GM12864 (cell line): ENCODE measurements at places on chromosomes 7 and 10.

GRCh38 chr10:52276986-52277385 is 37.1 kb upstream of the DKK1 start:
- DNase-seq, result no peak

DNA sequence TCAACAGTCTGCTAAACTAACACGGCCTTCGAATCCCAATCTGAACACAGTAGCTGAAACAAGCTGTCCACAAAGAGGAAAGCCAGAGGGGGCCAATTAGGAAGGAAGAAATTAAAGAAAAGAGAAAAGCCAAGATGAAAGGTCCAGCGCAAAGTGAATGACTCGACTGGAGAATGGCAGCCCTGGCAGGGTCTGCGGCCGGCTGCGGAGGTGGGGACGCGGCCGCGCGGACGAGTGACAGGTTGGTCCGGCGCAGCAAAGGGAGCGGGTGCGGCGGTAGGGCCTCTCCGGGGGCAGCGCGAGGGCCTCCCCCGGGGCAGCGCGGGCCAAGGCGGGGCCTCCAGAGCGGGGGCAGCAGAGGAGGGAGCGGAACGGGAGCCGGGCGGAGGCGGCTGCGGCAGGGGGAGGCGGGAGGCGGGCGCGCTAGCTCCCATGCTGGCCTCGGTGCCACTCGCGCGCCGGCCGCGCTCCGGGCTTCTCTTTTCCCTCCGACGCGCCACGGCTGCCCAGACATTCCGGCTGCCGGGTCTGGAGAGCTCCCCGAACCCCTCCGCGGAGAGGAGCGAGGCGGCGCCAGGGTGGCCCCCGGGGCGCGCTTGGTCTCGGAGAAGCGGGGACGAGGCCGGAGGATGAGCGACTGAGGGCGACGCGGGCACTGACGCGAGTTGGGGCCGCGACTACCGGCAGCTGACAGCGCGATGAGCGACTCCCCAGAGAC is at the start of gene VWC2:
Gene VWC2, plus strand, starts transcription at position 421 of the 718 bp plus-strand sequence. CDS start 1,798 bp downstream, outside the sequence.
- DNase-seq, result no peak

GRCh38 chr7:117146059-117146458 is 176.8 kb downstream of the WNT2 start:
- DNase-seq, result no peak

GRCh38 chr7:155269766-155270585 is 27.7 kb upstream of the INSIG1 start:
- DNase-seq, result no peak

DNA sequence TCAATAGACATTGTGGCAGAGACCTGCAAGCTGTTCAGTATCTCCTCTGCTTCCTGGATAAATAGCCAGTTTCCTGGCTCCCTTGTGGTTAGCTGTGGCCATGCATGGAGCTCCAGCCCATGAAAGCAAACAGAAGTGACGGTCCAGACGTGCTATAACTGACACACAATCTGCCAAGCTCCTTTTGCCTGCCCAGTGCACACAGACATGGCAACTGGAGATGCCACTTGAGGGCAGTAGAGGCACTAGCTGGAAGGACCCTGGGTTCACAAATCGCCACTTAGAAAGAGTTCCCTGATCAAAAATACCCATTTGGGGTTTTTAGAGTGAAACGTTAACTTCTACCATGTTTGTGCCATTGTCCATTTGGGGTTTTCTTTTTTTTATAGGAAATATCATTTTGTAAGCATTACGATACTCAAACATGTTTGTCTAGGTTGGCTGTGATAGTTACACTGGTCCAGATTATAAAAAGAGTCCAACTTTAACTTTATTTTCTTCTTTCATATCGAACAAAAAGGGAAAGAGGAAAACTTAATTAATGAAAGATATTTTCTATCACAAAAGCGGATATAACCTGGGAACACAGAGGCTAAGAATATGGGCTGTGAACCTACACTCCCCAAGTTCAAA is 31.3 kb downstream of the KIN start:
- DNase-seq, result peak; percentile 4

GRCh38 chr7:110774071-110774470 is 316.9 kb upstream of the LRRN3 start:
- DNase-seq, result no peak

- no peak for DNase-seq
Measured at GRCh38 chr7:116713918-116714317, 41.9 kb downstream of the MET start.

DNA sequence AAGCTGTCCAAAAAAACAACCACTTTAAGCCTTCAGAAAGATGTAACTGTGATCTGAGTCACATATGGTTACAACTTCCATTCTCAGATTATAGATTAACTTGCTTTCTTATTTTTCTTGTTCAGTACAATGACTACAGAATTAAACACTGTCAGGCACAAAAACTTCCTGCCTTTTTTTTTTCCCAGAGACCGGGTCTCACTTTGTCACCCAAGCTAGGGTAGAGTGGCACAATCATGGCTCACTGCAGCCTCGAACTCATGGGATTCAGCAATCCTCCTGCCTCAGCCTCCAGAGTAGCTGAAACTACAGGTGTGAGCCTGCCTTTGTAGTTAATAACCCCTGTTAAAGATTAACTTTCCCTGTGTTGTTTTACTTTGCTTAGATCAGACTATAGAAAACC is 163.2 kb downstream of the AVL9 start:
- no peak for DNase-seq

DNA sequence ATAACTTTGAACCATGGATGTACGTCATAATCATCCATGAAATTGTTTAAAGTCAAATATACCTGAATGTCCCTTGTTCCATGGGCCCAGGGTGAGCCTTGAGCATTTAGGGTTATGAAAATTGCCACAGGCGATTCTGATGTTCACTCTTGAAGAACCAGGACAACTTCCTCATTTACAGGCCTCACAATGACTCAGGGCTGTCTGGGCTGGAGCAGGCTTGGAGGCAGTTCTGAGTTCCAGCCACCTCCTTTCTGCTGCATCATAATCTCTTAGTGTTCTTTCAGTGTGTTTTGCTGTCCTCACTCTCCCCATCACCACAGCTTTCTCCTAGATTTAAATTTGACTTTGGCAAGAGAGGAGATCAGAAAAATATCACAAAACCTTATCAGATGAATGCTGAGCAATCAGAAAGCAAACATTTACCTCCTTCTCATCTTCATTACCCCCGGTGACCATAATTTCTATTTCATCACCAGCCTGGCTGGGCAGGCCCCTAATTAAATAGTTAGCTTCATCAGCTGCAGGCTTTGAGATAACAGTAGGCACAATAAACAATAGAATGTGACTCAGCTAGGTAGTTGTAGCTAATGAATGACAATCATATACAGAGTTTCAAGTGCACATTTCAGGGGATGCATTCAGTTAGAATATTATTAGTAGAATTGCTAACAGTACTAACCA is 571.0 kb downstream of the SH2D4B start:
- DNase-seq, result peak; percentile 30

GRCh38 chr10:131088619-131089018 is 222.9 kb downstream of the TCERG1L start:
- DNase-seq, result no peak

GRCh38 chr10:77360835-77361234 is 276.8 kb downstream of the KCNMA1 start:
- no peak for DNase-seq

GRCh38 chr7:79420464-79420863 is 33.0 kb downstream of the MAGI2 start:
- DNase-seq, result no peak

DNA sequence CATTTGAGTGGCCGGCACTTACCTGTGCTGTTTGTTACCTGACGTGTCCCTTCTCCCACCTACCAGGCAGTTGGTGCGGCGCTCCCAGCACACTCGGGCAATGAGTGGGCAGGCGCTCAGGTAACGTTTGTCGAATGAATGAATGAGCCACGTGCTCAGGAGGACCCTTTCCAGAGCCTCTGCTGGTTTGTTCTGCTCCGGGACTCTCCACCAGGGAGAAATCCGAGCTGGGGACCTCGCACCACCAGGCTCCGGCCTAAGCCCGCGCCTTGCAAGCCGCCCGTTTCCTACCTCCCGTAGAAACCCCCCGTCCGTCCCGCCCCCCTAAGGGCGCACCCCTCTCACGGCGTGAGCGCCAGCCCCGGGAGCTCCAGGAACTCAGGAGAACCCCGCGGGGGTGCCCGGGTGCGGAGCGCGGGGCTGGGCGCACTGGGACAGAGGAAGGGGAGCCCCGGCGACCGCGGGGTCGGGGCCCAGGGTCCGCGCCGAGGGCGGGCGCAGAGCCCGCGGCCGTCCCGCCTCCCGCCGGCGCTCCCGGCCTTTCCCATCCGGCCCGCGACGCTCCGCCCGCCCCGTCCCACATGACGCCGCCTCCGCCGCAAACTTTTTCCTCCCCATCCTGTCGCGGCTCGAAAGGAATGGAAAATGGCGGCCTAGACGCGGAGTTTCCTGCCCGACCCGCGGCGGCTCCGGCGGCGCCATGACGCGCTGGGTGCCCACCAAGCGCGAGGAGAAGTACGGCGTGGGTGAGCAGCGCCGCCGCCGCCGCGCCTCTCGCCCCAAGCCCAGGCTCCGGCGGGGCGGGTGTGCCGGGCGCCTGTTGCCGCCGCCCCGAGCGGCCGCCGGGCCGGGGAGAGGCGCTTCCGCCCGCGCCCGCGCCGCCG is at the start of gene DOCK1:
Gene DOCK1, plus strand, starts transcription at position 611 of the 884 bp plus-strand sequence. Its CDS starts 90 bp downstream, at position 701.
- DNase-seq, result no peak

- DNase-seq, result no peak
Measured at GRCh38 chr10:113921561-113922370, 67.3 kb downstream of the NHLRC2 start.

- no peak for DNase-seq
Measured at GRCh38 chr7:149828357-149829309, 9.5 kb upstream of the ZNF862 start.

GRCh38 chr10:3067859-3068179 is 471 bp downstream of the PFKP start:
- no peak for DNase-seq

GRCh38 chr10:86709396-86710185 is 41.3 kb downstream of the LDB3 start:
- DNase-seq, result no peak

GRCh38 chr10:23198940-23199767 is 7.0 kb downstream of the PTF1A start:
- DNase-seq, result no peak

DNA sequence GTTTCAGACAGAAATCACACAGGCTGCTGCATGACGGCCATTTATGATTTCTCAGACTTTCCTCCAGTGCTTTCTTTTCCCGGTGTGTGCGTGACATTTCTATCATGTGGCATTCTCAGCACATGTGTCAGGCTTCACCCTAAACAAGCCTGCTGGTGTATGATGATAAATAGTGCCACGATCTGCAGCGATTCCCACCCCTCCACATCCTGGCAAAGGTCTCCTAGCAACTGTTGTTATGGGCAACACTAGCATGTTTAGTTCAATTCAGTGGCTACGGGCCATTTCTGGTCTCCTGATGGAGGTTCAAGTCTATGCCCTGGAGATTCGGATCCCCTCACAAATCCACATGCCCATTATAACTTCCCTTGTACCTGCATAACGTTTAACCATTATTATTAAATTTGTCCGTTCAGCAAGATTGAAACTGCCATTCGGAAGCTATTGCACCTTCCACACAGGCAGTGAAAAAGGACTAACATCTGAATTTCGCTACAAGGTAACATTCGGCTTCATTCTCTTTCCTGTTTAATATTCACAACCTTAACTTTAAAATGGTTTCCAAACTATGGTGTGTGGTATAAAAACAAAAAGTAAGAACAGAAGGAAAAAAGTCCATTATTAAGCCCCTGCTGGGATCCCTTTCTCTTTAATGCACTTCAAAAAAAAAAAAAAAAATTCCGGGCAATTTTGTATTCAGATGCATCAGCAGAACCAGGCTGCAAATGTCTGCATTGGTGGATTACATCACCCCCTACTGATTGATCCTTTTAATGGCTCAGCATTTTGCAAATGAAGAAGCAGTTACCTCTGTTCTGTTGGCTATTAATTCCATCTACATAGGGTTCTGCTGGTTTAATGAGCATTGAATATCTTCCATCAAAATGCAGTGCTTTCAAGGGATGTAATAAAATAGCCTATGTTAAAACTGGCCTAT is 90.2 kb downstream of the FRMD4A start:
- no peak for DNase-seq

GRCh38 chr7:44539669-44540506 is 1.2 kb downstream of the NPC1L1 start:
- DNase-seq, result no peak

GRCh38 chr10:103696094-103696410 is 159.3 kb downstream of the SH3PXD2A start:
- no peak for DNase-seq

GRCh38 chr7:80224415-80224814 is 89.8 kb downstream of the GNAI1 start:
- DNase-seq, result no peak

GRCh38 chr10:97327348-97328294 is 6.9 kb downstream of the FRAT2 start:
- no peak for DNase-seq

GRCh38 chr10:99908512-99908911 is 101.2 kb downstream of the DNMBP start:
- DNase-seq, result peak; percentile 15

DNA sequence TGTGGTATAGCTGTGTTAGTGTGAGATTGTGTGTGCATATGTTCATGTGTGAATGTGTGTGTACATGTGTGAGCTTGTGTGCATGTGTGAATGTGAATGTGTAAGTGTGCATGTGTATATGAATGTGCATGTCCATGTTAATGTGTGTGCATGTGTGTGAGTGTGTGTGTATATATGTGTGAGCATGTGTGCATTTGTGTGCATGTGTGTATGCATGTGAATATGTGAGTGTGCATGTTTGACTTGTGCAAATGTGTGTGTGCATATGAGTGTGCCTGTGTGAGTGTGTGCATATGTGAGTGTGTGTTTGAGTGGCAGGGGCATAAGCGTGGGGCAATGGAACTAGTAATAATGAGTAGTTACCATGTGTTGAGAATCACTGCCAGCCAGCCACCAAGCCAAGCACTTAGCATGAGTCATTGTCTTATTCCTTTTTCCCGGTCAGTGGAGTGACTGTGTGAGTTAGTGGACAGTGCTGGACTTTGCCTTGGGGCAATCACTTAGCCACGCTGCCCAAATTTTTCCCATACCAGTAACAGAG is 46.3 kb upstream of the SHH start:
- DNase-seq, result no peak

DNA sequence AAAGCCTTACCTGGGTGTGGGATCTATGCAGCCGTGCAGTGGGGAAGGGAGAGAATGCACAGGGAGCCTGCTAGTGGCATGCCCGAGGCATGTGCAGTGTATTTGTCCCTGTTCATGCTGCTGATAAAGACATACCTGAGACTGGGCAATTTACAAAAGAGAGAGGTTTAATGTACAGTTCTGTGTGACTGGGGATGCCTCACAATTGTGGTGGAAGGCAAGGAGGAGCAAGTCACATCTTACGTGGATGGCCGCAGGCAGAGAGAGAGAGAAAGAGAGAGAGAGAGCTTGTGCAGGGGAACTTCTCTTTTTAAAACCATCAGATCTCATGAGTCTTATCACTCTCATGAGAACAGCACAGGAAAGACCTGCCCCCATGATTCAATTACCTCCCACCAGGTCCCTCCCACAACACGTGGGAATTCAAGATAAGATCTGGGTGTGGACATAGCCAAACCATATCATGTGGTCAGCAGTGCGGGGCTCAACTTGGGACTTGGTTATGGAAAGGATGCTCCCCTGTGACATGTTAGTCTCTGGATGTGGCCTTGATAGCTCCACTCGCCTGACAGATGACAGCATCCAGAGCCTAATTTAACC is 128.9 kb downstream of the DOCK1 start:
- no peak for DNase-seq
